Spinal cord (tissue), 10 donors: ENCODE measurements at places on chromosomes 7 and 10. TPM values are rescaled to one million over a fixed set of nuclear protein-coding genes. Genes with fewer than 3 reads are reported as not detected.

TMEM225B gene
- 0.20 TPM for total RNA-seq

CCNY gene
- 60.1 TPM for total RNA-seq

CLCN1 gene
- total RNA-seq, result 0.28 TPM

SLC26A5 gene
- 0.99 TPM for total RNA-seq

PPP1R3A gene
- total RNA-seq, result 0.10 TPM

ANKRD30A gene
- total RNA-seq, result not detected

CBX3 gene
- total RNA-seq, result 172 TPM

GLCCI1 gene
- total RNA-seq, result 45.3 TPM

ADAMTS14 gene
- 2.3 TPM for total RNA-seq

RTKN2 gene
- 12.0 TPM for total RNA-seq

MYPN gene
- 0.10 TPM for total RNA-seq

ERVW-1 gene
- not detected for total RNA-seq

GRID1 gene
- total RNA-seq, result 7.6 TPM

FEZF1 gene
- total RNA-seq, result not detected

CABCOCO1 gene
- 6.2 TPM for total RNA-seq

LIPF gene
- not detected for total RNA-seq

EVX1 gene
- total RNA-seq, result not detected

NRAP gene
- 0.11 TPM for total RNA-seq

POM121L12 gene
- not detected for total RNA-seq

BPGM gene
- 54.8 TPM for total RNA-seq

NRG3 gene
- 24.5 TPM for total RNA-seq

ASAH2 gene
- total RNA-seq, result 3.5 TPM

AMPH gene
- total RNA-seq, result 37.3 TPM

TRPV6 gene
- 0.66 TPM for total RNA-seq

OR2A1 gene
- total RNA-seq, result 0.10 TPM

CYP3A7 gene
- total RNA-seq, result not detected

TLL2 gene
- 2.0 TPM for total RNA-seq

CYP2C18 gene
- not detected for total RNA-seq

ATOH7 gene
- total RNA-seq, result not detected

CUTC gene
- total RNA-seq, result 18.8 TPM

GAD2 gene
- total RNA-seq, result 5.6 TPM

TMEM176B gene
- 28.4 TPM for total RNA-seq

HOXA7 gene
- total RNA-seq, result 9.6 TPM

NKX2-3 gene
- not detected for total RNA-seq

TET1 gene
- 26.5 TPM for total RNA-seq

BAG3 gene
- 7.9 TPM for total RNA-seq

CEP55 gene
- 6.9 TPM for total RNA-seq

FXYD4 gene
- not detected for total RNA-seq

PPP3CB gene
- total RNA-seq, result 180 TPM

CALHM2 gene
- 13.5 TPM for total RNA-seq

ACBD5 gene
- total RNA-seq, result 39.5 TPM

CDHR1 gene
- 5.4 TPM for total RNA-seq

ZNF212 gene
- 5.4 TPM for total RNA-seq

CEP41 gene
- total RNA-seq, result 12.5 TPM

TMEM60 gene
- total RNA-seq, result 23.4 TPM

PAOX gene
- total RNA-seq, result 8.1 TPM

DNTT gene
- total RNA-seq, result 0.11 TPM
